CD4-positive, alpha-beta T cell treated with Interleukin-15 for 1 hour (primary cell): ENCODE measurements at places on chromosomes 5 and 9.

DNA sequence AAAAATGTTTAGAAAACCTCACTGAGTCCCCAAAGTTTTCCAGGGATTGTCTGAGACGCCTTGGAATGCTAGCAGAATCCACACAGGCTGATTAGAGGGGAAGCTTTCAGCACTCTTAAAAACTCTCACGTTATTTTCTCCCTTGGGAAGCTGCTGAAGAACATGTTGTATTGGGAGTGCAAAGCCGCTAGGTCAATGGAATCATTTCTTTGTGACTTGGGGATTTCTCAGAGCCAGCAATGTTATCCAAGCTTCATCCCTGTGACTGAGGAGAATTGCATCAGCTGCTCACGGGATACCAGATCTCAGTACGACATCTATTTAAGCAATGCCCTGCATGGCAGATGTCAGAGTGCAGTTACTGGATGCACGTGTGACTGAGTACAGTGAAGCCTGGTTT is 426.4 kb upstream of the MPDZ start:
- no peak for DNase-seq

DNA sequence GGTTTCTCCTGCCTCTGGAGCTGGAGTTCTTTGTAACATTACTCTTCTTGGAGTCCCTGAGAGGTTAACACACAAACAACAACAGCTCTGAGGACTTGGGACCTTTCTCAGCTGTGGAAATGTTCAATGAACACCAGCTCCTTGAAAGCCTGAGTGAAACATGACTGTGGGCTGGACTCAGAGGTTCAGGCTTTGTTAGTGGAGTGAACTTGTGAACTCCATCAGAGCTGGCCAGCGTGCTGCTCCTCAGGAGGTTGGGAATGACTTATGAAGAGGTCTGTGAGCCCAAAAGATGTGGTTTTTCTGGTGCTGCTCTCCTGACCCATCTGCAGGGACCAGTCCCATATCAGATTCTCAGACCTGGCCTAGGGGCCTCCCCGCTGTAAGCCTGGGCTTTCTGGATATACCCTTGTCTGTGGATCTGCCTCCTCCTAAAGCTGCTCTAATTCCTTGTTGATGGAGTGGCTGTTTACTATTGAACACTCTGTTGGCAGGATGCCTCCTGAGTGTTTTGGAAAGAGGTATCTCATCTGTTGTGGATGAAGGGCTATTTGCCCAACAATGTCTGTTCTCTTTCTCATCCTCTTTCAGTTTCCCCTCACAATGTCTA is 170.0 kb upstream of the GDNF start:
- DNase-seq = no peak

DNA sequence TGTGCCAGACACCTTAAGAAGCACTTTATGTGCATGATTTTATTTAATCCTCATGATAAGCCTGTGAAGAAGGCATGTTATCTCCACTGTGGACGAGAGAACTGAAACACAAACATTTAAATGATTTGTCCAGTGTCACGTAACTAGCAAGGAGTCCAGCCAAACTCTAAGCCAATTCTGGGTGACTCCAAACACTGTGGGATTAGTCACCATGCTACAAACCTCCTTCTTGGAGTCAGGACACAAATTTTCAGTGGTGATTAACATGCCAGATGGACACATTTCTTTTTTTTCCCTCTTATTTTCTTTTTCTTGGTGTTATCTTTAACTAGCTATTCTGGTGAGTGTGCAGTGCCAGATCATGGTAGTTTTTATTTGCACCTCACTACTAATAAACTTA is 316.8 kb downstream of the NDUFS4 start:
- DNase-seq = no peak

- DNase-seq = no peak
Measured at GRCh38 chr5:133234911-133235310, 183.1 kb downstream of the HSPA4 start.

GRCh38 chr5:116631147-116631546 is 56.5 kb upstream of the SEMA6A start:
- DNase-seq = no peak

DNA sequence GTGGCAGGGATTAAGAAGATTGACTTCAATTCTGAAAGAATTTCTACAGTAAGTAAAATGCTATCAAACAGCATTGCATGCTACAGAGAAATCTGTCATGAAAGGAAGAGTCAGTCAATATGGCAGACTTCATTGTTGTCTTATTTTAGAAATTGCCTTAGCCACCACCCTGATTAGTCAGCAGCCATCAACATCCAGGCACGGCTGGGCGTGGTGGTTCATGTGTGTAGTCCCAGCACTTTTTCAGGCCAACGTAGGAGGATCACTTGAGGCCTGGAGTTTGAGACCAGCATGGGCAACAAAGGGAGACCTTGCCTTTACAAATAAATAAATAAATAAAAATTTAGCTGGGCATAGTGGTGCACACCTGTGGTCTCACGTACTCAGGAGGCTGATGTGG is 46.6 kb downstream of the RMI1 start:
- DNase-seq = no peak

- DNase-seq = no peak
Measured at GRCh38 chr9:93690618-93691017, 114.2 kb downstream of the PHF2 start.
